ENCODE measurements at places on chromosomes 16 and 17.

- DNase-seq, result no peak
Measured at GRCh38 chr16:61435346-61435745, 600.9 kb downstream of the CDH8 start.

GRCh38 chr16:78596996-78597422, 497.6 kb downstream of the WWOX start:
- DNase-seq, result no peak

- no peak for DNase-seq
Measured at GRCh38 chr17:80339731-80340456, 75.1 kb upstream of the ENDOV start.

- no peak for DNase-seq
Measured at GRCh38 chr17:50426814-50427787, 1.1 kb downstream of the ACSF2 start.

GRCh38 chr16:17469011-17469740, 1.6 kb downstream of the XYLT1 start:
- no peak for DNase-seq

DNA sequence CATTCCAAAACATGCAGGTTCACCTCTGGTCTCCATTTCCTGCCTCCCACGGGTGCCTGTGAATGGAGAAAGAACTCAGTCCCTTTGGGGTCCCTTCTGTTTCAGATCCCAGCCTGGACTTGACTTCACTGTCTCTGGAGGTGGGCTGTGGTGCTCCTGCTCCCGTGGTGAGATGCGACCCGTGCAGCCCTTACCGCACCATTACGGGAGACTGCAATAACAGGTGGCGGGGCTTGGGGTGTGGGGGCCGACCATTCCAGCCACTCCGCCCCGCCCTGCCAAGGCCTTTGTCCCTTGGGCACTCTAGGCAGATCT, 10.5 kb downstream of the LPO start:
- no peak for DNase-seq

GRCh38 chr17:58303971-58304749, 23.4 kb upstream of the MPO start:
- peak; percentile 15 for DNase-seq

DNA sequence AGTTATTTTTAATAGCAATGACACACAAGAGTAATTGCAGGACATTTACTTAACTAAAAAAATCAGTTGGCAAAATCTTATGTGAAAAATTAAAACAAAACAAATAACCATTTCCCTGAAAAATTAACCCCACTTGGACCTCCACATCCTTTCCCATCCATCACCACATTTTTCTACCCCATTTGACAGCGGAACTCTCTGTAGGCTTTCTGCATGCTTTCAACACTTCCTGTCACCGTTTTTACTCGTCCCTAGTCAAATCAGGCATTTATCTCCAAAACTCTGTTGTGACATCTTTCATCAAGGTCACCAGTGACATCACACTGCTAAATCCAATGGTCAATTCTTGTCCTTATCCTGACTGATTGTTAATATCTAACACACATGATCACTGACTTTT, 27.5 kb downstream of the KCNJ16 start:
- no peak for DNase-seq

DNA sequence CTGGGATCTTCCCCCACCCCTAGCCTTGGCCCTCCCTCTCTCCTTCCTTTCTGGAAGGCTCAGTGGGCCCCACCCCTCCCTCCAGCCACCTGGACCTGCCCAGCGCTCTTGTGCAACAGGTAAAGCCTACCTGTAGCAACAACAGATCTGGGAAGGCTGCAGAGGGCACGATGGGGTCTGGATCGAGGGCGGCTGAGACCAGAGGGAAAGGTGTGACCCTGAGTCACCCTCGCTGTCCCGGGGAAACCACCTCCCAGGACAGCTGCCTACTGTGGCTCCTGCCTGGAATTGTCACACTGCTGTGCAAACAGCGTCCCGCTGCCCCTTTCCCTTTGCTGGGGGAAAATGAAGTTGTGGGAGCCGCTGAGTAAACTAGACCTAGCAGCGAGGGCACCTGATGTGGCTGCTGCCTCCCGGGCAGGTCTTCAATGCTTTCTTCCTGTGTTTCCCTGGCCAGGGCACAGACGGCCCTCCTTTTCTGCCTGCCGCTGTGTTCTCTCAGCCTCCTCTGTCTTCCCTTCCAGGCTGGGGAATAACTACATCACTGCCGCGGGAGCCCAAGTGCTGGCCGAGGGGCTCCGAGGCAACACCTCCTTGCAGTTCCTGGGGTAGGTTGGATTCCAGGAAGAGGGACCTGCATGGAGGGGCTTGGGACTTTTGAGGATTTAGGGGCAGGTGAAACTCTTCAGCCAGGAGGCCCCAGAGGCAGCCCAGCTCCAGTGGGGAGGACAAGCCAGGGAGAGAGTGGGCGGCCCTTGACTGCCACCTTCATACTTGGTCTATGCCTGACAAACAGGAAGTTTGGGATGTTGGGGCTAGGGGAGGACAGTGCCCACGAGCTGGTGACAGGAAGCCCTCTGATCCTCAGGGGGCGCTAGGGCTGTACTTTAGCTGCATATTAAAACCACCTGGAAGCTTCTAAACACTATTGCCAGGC, 22.2 kb upstream of the CYLD start:
- no peak for DNase-seq

GRCh38 chr17:64129515-64129764, 504 bp downstream of the ERN1 start:
- no peak for DNase-seq

- no peak for DNase-seq
Measured at GRCh38 chr17:59791603-59792457, 84.4 kb downstream of the VMP1 start.

- no peak for DNase-seq
Measured at GRCh38 chr16:8847623-8848022, 21.2 kb downstream of the CARHSP1 start.

GRCh38 chr17:71959154-71959553, 161.7 kb upstream of the SOX9 start:
- DNase-seq, result no peak

GRCh38 chr16:71373073-71373472, 14.6 kb downstream of the CALB2 start:
- DNase-seq, result no peak

DNA sequence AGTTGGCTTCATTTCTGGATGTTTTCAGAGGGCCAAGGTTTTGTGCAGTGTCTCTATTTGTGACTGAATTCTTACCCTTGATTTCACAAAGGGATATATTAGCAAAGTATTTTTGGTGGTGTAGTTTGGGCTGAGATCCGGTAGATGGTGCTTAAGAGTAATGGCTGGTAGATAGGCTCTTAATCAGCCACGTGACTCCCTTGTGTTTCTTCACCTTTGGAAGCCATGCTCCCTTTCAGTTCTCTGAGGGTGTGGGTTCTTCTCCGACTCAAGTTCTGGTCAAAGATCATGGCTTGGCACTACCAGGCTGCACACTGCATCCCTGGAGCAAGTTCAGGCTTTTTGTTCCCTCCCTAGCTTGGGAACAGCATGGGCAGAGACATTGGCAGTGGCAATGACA, 887.3 kb downstream of the CDH8 start:
- no peak for DNase-seq

DNA sequence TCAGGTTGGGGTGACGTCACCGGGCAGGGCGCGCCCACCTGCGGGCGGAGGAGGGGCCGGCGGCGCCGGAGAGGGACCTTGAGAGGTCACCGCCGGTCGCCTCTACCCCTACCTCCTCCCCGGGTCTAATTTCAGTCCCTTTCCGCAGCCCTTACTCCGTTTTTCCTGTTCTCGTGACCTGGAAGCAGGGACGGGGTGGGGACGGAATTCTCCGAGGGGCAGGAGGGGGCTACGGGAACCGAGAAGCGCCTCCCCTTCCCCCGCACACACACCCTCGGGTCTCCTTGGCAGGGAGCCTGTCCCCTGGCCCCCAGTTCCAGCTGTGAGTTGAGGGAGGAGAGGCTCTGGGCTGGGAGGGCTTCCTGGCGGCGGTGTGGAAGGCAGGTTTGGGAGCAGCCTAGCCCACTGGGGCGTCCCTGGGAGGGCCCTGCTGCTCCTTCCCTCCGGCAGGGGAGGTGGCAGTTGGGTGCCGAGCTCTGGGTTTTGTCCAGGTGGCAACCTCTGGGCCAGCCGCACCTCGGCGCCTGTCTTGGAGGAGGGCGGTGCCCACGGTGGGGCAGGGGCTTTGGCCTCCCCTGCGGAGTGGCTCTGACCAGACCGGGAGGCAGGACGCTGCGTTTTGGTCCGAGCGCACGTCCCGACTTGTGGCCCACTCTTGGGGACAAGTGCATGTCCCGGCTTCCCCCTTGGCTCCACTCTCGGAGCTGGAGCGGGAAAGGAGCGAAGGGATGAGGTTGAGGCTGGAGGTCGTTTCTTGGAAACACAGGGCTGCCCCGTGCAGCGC, 773 bp downstream of the SYNGR3 start:
- no peak for DNase-seq

DNA sequence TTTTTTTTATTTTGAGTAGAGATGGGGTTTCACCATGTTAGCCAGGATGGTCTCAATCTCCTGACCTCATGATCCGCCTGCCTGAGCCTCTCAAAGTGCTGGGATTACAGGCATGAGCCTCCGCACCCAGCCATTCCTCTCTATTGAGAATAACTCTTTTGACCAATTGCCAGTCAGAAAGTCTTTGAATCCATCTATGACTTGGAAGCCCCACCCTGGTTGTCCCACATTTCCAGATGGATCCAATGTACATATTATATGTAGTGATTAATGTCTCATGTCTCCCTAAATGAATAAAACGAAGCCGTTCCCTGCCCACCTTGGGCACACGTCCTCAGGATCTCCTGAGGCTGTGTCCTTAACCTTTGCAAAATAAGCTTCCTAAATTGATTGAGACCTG, 228.3 kb upstream of the NLRP1 start:
- DNase-seq, result no peak

DNA sequence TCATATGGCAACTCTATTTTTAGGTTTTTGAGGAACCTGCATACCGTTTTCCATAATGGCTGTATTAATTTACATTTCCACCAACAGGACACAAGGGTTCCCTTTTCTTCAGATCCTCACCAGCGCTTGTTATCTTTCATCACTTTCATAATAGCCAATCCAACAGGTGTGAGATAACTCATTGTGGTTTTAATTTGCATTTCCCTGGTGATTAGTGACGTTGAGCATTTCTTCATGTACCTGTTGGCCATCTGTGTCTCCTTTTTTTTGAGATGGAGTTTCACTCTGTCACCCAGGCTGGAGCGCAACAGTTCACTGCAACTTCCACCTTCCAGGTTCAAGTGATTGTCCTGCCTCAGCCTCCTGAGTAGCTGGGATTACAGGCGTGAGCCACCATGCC, 36.2 kb upstream of the ABCC3 start:
- DNase-seq, result no peak

- no peak for DNase-seq
Measured at GRCh38 chr17:79023886-79024771, at the start of gene C1QTNF1. C1QTNF1 (plus strand) TSS chr17:79024169; CDS start chr17:79043969, 19,800 bp downstream.

GRCh38 chr16:66079671-66080334, 286.7 kb upstream of the CDH5 start:
- DNase-seq, result no peak

GRCh38 chr16:12513791-12514175, 289.9 kb downstream of the CPPED1 start:
- no peak for DNase-seq

DNA sequence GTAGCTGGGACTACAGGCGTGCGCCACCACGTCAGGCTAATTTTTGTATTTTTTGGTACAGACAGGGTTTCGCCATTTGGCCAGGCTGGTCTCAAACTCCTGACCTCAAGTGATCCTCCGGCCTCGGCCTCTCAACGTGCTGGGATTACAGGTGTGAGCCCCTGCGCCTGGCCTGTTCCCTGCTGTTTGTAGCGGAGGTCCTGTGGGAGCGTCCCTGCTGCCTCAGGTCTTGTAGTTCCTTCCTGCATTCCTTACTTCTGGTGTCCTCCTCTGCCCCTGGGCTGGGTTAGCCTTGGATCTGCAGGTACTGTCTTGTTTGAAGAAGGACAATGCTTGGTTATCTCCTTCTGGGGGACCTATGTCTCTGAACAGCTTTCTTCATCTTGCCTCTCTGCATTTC, 23.6 kb upstream of the G6PC1 start:
- DNase-seq, result no peak

DNA sequence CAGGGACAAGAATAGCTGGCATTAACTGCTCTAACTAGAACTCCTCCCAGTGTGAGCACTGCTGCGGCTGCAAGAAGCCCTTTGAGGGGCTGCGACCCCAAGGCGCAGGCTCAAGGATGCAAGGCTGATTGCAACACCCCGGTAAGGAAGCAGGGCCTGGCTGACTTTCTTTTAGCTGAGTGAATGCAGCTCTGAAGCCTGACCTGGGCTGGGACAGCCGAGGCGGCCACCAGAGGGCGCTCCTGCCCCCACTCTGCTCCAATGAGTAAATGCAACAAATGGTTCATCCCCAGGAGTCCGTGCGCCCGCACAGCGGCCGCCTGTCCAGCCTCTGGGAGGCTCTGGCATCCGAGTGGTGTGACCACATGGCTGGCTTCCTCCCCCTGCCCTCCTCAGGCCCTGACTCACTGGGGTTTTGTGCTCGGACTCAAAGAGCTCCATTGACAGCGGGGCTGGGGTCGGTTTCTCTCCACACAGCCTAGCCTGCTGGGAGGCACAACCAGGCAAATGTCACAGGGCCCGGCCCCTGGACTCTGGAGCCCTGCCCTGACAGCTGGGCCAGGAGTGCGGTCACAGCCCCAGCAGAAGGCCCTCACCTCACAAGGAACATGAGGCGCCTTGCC, at the start of gene SMIM5:
Gene SMIM5, plus strand, starts transcription at position 572 of the 623 bp plus-strand sequence. CDS start 6,768 bp downstream, outside the sequence.
- peak; percentile 96 for DNase-seq

GRCh38 chr17:17605083-17605728, 13.7 kb upstream of the PEMT start:
- DNase-seq, result no peak

DNA sequence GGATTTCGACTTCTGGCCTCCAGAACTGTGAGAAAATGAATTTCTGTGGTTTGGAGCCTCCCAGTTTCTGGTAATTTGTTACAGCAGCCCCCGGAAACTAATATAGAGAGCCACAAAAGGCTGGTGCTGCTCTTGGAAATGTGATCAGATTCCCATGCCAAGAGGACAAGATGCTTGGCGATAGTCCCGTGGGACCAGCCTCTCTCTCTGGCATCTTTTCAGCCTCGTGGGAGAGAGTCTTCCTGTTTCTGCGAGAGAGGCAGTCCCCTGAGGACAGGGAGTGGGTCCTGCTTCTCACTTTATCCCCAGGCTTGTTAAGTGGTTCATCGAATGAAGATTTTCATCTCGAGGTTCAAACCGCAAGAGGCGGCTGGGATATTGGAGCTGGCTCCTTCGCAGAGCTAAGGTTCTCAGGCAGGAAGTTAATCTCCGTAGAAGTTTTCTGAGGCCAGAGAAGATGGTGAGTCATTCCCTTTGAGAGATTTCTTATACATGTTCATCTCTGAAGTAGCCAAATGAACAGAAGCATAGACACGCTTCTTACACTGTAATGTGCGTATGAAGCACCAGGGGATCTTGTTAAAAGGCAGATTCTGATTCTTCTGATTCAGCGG, 211.6 kb upstream of the SDK2 start:
- no peak for DNase-seq
